HCT116 (cell line): ENCODE measurements at places on chromosomes 12 and 14. TPM values are rescaled to one million over a fixed set of nuclear protein-coding genes. Genes with fewer than 3 reads are reported as not detected.

DNA sequence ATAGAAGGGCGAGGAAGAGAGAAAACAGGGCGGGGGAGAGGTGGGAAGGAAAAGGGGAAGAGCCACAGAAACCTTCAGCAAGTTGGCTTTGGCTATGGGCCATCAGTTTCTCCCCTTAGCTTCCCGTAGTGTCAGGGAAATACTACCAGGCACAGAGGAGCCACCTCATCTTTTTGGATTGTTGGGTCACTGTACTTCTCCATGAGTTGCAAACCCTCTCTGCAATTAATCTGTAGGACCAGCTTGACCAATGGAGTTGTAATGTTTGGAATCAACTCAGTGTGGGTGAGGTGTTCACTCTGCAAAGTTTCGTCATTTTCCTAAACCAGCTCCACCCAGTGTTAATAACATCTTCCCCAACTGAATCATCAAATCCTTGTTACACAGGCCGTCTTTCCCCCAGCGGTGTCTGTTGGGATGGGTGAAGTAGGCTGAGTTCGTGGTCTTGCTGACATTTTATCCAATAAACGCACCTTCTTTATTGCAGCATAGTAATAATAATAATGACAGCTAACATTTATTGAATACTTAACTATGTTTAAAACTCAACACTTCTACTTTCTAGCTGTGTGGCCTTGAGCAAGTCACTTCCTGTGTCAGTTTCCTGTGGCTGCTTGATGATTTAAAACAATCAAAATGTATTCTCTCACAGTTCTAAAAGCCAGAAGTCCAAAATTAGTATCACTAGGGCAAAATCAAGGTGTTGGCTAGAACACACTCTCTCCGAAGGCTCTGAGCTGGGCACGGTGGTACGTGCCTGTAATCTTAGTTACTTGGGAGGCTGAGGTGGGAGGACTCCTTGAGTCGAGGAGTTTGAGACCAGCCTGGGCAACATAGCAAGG, 8.1 kb upstream of the GLTP start:
- H3K4me1 ChIP-seq = peaks cover 30% of the 10 kb centered on the region
- H3K4me3 ChIP-seq = no peak overlapping the region; the same call in 1 of the 2 replicates
- H3K36me3 ChIP-seq = no peaks in the 10 kb centered on the region
- H3K27ac ChIP-seq = peak overlapping the region; percentile 38; the same call in 1 of the 2 replicates
- DNase-seq = peak; percentile 50

- H3K36me3 ChIP-seq = no peaks in the 10 kb centered on the region
- no peak overlapping the region for H3K4me3 ChIP-seq
- no peaks in the 10 kb centered on the region for H3K27me3 ChIP-seq
- peaks cover 20% of the 10 kb centered on the region for H3K4me1 ChIP-seq
- DNase-seq = no peak
Measured at GRCh38 chr14:90381011-90381786, 15.6 kb upstream of the CALM1 start.

DNA sequence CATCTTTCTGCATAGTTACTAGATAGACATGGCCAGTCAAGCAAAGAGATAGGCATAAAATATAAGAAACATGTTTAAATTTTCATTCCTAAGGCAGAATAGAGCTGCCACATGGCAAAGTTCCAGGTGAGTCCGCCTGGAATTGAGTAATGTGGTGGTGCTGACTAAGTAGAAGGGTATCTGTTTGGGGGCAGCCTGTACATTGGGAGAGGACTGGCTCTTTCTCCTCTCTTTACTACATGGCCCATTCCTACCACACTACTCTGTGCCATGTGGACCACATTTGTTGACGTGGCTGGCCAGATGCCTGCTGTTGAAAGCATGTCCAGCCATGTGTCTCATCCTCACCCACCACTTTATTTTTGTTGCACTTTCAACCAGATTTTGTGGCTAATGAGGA, 354.0 kb downstream of the ETNK1 start:
- no peak overlapping the region for H3K4me3 ChIP-seq
- DNase-seq = no peak
- H3K27ac ChIP-seq = no peak overlapping the region
- H3K36me3 ChIP-seq = no peaks in the 10 kb centered on the region
- peaks cover 5% of the 10 kb centered on the region; the same call in 1 of the 2 replicates for H3K4me1 ChIP-seq
- no peaks in the 10 kb centered on the region; the same call in 1 of the 2 replicates for H3K27me3 ChIP-seq

GRCh38 chr14:75572104-75572503, 6.3 kb upstream of the FLVCR2 start:
- H3K27me3 ChIP-seq = peaks cover 7% of the 10 kb centered on the region; the same call in 1 of the 2 replicates
- H3K27ac ChIP-seq = no peak overlapping the region
- DNase-seq = no peak
- no peaks in the 10 kb centered on the region for H3K36me3 ChIP-seq

DNA sequence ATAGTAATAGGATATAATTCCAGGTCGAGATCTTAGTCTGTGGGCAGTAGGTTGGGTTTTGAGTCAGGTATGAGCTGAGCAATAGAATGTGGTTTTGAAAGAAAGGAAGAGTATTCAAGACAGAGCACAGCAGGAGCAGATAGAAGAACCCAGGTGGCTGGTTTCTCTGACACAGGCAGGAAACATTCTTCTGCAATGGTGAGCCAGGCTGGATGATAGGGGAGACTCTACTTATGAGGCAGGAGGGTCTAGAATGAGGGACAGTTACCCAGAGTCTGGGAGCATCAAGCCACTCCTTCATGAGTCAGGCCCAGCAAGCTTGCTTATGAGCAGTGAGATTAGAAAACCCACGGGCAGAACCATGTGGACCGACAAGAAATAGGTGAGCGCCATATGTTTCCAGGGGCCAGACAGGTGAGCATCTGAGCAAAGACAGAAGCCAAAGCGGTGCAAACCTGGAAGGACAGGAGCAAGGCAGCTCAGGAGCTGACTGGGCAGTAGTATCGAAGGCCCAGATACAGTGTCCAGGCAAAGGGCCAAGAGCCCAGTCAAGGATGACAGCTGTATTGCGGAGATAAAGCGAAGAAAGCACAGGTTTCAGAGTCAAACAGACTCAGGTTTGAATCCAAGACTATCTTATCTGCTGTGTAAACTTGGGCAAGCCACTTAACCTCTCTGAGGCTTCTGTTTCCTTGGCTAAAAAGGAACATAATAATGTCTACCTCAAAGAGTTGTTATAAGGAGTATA, 22.5 kb upstream of the PCNX1 start:
- no peaks in the 10 kb centered on the region for H3K27me3 ChIP-seq
- no peak overlapping the region for H3K4me3 ChIP-seq
- DNase-seq = no peak
- no peaks in the 10 kb centered on the region for H3K36me3 ChIP-seq
- no peaks in the 10 kb centered on the region for H3K4me1 ChIP-seq

DNA sequence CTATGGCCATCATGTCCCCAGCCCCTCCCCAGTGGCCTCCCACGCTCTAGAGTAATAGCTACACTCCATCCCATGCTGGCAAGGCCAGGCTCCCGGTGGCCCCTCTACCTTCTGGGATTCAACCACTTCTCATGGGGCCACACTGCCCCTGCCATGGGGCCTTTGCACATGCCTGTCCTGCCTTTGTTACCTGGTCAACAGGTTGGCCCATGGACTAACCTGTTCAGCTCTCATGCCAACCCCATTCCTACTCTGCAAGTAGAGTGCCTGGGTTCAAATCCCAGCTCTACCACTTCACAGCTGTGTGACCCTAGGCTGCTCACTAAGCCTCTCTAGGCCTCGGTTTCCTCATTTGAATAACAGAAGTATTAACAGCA, 98.5 kb downstream of the RFLNA start:
- H3K27ac ChIP-seq = peak overlapping the region; percentile 88
- no peak for DNase-seq
- H3K4me1 ChIP-seq = peaks cover 44% of the 10 kb centered on the region
- H3K4me3 ChIP-seq = no peak overlapping the region
- no peaks in the 10 kb centered on the region for H3K27me3 ChIP-seq

DNA sequence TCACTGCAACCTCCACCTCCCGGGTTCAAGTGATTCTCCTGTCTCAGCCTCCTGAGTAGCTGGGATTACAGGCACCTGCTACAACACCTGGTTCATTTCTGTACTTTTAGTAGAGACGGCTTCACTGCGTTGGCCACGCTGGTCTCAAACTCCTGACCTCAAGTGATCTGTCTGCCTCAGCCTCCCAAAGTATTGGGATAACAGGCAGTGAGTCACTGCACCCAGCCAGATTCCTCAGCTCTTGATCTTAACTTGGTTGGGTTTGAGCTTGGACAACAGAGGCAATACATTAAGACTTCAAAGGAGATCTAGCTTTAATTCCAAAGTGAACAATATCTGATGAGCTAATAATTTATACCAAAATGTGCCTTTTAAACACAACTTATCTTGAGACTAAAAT, 5.6 kb downstream of the DAZAP2 start:
- no peaks in the 10 kb centered on the region for H3K27me3 ChIP-seq
- H3K4me3 ChIP-seq = no peak overlapping the region
- no peak overlapping the region for H3K27ac ChIP-seq
- peaks cover 13% of the 10 kb centered on the region; the same call in 1 of the 2 replicates for H3K4me1 ChIP-seq

LRR1 gene
- total RNA-seq = 34.6 TPM
